ENCODE measurements at places on chromosomes 4 and X. TPM values are rescaled to one million over a fixed set of nuclear protein-coding genes. Genes with fewer than 3 reads are reported as not detected.
A peak's percentile ranks its signal among the peaks of the same experiment; 100 is the strongest.

Gene TKTL1
- not detected for total RNA-seq

DNA sequence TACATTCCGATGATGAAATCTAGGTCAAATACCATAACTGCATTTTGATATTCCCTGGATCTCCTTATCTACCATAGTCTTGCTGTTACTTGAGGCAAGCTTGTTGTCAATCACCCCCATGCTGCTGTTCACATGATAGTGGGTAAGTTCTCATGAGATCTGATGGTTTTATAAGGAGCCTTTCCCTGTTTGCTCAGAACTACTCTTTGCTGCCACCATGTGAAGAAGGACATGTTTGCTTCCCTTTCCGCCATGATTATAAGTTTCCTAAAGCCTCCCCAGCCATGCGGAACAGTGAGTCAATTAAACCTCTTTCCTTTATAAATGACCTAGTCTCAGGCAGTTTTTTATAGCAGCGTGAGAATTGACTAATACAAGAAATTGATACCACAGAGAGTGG, 432.0 kb downstream of the GLUD2 start:
- no peak for DNase-seq

- peak; percentile 4 for DNase-seq
Measured at GRCh38 chr4:142840516-142841123, 5.5 kb downstream of the INPP4B start.

Gene TEC
- total RNA-seq = 0.81 TPM

GRCh38 chr4:143406523-143406922, 69.8 kb downstream of the GAB1 start:
- no peak for DNase-seq

GRCh38 chr4:107966903-107967302, 22.8 kb upstream of the HADH start:
- DNase-seq = no peak

DNA sequence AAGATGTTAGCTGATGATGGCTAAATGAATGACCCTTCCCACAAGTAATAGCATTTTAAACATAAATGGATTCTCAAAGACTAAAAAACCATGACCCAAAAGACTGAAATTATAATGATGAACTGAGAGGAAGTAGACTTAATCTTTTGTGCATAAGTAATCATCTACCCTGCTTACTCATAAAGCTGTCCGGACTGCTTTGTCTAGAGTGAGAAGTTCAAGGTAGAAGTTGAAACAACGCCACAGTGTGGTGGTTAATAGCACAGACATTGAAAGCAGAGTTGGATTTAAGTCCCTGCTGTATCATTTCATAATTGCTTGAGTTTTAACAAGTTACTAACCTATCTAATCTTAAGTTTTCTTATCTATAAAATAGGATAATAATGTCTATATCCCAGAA, 346.6 kb downstream of the CENPC start:
- no peak for DNase-seq

GRCh38 chr4:169986369-169986768, 39.8 kb downstream of the MFAP3L start:
- no peak for DNase-seq

- DNase-seq = no peak
Measured at GRCh38 chr4:150828159-150828558, 186.9 kb downstream of the LRBA start.

Gene P2RY4
- not detected for total RNA-seq

- DNase-seq = no peak
Measured at GRCh38 chrX:22141047-22141730, 109.1 kb downstream of the PHEX start.

GRCh38 chr4:61541459-61541858, 341.3 kb downstream of the ADGRL3 start:
- no peak for DNase-seq

Gene TMEM131L
- total RNA-seq = 13.0 TPM

- DNase-seq = no peak
Measured at GRCh38 chr4:52954560-52955170, 92.5 kb downstream of the RASL11B start.

Gene PASD1
- total RNA-seq = not detected

DNA sequence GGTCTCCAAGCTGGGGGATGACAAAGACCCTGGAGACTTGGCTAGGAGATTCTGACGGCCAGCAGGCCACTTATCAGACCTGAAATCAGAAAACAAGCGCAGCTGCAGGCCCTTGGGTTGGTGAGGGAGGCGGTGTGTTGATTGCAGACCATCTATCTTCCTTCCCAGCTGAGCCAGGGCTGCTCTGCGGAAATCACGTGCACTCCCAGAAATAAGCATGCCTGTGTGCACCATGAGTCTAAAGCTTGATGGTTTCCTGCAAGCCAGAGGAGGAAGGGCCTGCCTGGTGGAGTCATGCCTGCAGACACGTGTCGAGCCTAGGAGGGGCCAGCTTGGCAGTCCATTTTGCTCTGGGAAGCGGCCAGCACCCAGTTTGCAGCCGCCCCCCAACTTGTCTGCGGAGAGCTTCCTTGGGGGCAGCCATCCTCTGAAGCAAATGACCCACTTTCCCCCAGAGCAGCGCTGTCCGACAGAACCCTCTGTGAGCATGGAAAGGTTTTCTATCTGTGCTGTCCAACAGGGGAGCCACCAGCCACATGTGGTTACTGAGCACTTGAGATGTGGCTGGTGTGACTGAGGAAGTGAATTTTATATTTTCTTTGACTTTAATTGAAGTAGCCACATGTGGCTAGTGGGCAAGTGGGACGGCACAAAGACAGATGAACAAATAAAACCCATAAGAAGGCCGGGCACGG, 175.7 kb upstream of the BCOR start:
- DNase-seq = peak; percentile 76

DNA sequence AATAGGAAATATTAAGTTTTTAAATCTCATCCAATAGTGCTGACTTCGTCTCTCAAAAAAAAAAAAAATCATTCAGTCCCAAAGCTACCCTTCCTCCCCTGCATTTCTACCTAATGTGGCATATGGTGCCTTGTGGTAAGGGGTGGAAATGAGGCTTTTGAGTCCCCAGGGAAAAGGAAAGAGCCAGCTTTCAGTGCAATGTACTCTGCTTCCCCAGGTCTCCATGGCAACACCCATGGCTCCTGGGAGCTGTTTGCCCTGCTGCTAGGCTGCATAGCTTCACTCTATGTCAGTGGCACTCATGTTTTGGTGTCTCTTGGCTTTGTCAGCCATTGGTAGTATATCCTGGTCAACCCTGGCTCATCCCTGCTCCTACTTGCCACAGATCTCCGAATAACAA, 175.9 kb downstream of the SLC39A8 start:
- no peak for DNase-seq
